RPMI7951 (cell line): ENCODE measurements at places on chromosomes 2 and 18. TPM values are rescaled to one million over a fixed set of nuclear protein-coding genes. Genes with fewer than 3 reads are reported as not detected.

CD207 gene
- 0.29 TPM in 1 of 2 replicates, not detected in the other for total RNA-seq

CFC1 gene
- not detected in 2 replicates for total RNA-seq

ALMS1 gene
- total RNA-seq = 14.2 and 16.7 TPM in 2 replicates

MAL gene
- not detected in 2 replicates for total RNA-seq

ACTG2 gene
- 2.0 and 2.9 TPM in 2 replicates for total RNA-seq

SERPINB2 gene
- total RNA-seq = 20.3 and 20.5 TPM in 2 replicates

GPR39 gene
- 36.0 and 39.9 TPM in 2 replicates for total RNA-seq

ANKRD36B gene
- total RNA-seq = 13.6 and 20.2 TPM in 2 replicates
